Activated T-helper 1 cell treated with anti-CD3 and anti-CD28 coated beads, Interleukin-2, amount 50 U/mL, for 16 hours (primary cell): ENCODE measurements at places on chromosomes 6 and 20.

- DNase-seq = no peak
These were observed 22.7 kb upstream of the POPDC3 start for GRCh38 chr6:105202486-105202885.

GRCh38 chr20:32559753-32560380 lies 25.3 kb downstream of the NOL4L start:
- DNase-seq = no peak

GRCh38 chr6:161242779-161243693 lies 30.8 kb downstream of the AGPAT4 start:
- DNase-seq = no peak

DNA sequence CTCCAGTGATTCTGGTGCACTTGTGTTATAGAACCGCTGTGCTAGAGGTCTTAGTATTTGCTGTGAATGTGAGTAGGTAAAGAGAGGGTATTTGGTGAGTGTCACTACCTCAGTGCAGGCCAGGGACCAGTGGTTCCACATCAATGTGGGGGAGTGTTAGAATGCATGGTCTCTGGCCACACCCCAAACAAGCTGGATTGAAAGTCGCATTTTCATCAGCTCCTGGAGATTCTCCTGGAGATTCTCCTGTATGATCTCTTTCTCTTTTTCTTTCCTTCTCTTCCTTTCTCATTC lies 26.8 kb upstream of the BCAS1 start:
- no peak for DNase-seq

- DNase-seq = no peak
These were observed 238.9 kb downstream of the SLC24A3 start for GRCh38 chr20:19451231-19451922.

DNA sequence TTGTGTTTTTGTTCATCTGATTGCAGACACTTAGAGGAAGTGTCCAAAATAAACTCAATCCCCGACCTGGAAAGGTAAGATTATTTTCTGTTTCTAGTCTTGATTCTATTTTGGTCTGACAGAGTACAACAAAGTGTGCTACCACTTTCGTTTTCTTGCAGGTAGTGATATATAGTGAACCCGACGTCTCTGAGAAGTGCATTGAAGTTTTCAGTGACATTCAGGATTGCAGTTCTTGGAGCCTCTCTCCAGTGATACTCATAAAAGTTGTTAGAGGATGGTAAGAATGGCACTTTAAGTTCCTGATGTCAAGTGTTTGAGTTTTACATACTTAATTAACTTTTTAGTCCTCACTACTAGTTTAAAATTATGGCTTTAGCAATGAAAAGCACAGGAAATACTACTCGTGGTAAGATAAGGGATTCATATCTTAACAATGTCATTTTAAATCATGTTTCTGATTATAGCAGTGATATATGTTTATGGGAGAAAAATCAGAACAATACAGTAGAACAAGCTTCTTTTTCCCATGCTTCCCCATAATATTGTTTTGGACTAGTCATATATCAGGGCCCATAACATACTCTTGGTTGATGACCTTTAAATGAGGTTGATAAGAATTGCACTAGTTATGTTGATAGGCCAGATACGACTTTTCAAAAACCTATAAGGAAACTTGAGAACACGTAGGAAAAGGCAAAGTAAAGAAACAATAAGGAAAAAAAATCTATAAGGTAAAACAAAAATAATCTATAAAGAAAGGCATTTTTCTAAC lies 104.0 kb downstream of the RTN4IP1 start:
- DNase-seq = no peak

GRCh38 chr20:60904730-60905129 lies 347.3 kb upstream of the CDH4 start:
- no peak for DNase-seq

DNA sequence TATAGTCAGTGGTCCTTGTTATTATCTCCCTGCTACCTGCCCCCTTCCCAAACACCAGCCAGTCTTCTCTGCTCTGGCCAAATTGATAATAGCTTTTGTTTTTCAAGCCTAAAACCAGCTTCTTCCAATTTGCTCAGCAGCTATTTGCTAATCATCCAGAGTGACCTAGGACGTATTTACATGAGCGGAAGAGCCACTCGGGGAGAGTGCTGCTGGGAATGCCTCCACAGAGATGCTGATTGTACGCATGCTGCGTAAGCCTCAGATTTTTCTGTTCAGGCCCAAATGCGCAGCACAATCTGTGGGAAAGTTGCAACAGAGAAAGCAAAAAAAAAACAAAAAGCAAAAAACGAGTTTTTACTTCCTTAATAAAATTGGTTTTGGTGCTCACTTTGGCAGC lies 24.4 kb upstream of the ID1 start:
- DNase-seq = no peak

- DNase-seq = no peak
These were observed 41.5 kb downstream of the CTCFL start for GRCh38 chr20:57483287-57484050.

- DNase-seq = no peak
These were observed 1.5 kb downstream of the ANKS1A start for GRCh38 chr6:34890533-34890925.

DNA sequence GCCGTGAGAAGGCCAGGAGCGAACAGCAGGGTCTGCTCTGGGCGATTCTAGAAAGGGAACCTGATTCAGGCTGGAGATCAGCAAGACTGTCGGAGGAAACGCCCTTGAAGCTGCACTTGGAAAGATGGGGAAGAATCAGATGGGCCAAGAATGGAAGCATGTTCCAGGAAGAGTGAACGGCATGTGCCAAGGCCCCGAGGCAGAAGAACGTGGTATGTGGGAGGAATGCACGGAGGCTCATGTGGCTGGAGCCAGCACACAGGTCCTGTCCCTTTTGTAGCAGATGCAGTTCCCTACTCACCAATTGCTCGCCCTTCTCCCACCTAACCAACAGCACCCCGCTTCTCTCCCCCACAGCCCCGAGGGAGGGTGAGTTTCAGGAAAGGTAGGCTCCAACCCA lies 180.6 kb downstream of the TFAP2C start:
- DNase-seq = no peak

GRCh38 chr20:37920679-37921322 lies 17.9 kb downstream of the VSTM2L start:
- no peak for DNase-seq

DNA sequence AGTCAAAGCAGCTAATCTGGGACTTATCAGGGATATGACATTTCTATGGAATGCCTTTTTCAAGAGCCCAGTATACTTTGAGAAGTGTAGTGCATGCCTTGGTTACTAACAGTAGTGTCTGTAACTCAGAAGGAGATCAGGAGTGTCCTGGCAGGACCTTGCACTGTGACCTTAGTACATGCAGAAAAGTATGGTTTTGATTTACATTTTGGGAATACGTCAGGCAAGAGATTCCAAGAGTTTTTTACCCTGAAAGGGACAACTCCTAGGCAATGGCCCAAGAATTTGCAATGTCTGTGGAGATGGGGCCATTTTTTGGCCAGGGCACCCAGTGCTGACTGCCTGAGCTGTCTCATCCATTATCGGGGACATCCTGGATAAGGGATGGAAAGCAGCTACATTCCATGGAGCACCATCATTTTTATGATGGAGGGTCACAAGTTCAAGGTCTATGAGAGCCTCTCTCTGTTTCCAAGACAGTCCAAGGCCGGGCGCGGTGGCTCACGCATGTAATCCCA lies 80.2 kb downstream of the FAM50B start:
- no peak for DNase-seq

DNA sequence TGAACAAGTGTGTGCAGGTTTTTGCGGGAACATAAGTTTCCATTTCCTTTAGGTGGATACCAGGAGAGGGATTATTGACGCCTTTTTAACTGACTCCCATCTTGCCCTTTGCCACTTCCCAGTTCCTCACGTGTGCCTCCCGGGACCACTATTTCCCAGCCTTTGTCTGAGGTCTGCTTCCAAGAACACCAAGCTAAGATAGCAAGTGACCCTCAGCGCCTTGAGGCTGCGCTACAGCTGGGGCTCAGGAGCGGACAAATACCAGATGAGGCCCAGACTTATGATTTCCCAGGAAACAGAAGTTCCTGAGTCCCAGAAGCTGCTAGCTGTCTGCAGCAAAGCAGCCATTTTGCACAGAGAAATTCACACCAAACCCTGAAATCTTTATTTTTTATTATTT lies 216.7 kb downstream of the SYNDIG1 start:
- no peak for DNase-seq
